ENCODE measurements at places on chromosomes 1 and 21. TPM values are rescaled to one million over a fixed set of nuclear protein-coding genes. Genes with fewer than 3 reads are reported as not detected.

- DNase-seq = peak; percentile 48
These were observed 11.4 kb downstream of the THBS3 start for GRCh38 chr1:155196103-155196892.

OLFML3 gene
- 108 TPM for total RNA-seq

DNA sequence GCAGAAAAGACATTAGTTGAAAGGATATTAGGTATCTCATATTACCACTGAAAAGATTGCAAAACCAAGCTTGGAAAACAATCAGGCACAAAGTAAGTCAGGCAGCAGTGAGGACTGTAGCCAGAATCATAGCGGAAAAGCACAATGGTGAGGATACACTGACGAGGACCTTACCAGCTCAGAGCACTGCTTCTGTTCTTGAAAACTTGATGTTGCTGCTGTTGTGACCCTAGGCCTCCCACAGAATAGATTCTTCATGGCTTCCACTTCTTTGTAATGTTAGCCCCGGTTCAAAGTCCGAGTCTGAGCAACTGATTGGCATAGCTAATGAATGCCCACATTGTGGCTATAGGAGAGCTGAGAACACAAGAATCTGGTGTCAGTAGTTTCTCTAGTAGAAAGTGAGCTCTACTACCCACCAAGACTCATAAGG is 45.2 kb upstream of the LRRC8C start:
- no peak for DNase-seq

GRCh38 chr1:17055801-17056200 is 2.0 kb upstream of the SDHB start:
- no peak for DNase-seq

DNA sequence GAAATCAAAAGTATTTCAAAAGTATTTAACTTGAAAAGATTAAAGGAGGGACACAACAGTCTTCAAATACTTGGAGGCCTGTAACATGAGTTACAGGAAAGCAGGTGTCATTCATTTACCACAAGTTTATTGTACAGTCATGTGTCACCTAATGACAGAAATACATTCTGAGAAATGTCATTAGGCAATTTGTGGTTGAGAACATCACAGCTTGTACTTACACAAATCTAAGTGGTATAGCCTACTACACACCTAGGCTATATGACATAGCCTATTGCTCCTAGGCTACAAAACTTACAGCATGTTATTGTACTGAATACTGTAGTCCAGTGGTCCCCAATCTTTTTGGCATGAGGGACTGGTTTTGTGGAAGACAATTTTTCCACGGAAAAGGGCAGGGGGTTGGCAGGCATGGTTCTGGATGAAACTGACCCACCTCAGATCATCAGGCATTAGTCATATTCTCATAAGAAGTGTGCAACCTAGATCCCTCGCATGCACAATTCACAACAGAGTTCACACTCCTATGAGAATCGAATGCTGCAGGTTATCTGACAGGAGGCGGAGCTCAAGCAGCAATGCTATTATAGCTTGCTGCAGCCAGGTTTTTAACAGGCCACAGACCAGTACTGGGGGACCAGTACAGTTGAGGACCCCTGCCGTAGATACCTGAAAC is 25.0 kb upstream of the PHTF1 start:
- no peak for DNase-seq

DNA sequence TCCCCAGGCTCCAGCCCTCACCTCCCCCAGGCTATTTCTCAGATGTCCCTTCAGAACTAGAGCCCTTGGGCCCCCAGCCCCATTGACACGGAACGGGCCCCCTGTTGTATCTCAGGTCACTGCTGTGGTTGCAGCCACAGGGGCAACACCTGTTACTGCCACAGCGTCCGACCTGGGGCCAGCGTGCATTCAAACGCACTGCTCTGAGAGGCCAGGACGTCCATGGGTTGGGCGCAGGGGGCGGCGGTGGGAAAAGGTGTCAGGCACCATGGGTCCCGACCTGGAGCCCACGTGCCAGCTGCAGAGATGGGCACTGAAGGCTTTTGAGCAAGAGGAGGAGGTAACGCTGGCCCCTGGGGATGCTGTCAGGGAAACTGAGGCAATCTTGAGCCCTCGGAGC is 13.3 kb downstream of the FAAP20 start:
- no peak for DNase-seq

Data from lung (tissue), 17 donors.